ENCODE measurements at places on chromosomes 12 and 14. TPM values are rescaled to one million over a fixed set of nuclear protein-coding genes. Genes with fewer than 3 reads are reported as not detected.
A peak's percentile ranks its signal among the peaks of the same experiment; 100 is the strongest.

DNA sequence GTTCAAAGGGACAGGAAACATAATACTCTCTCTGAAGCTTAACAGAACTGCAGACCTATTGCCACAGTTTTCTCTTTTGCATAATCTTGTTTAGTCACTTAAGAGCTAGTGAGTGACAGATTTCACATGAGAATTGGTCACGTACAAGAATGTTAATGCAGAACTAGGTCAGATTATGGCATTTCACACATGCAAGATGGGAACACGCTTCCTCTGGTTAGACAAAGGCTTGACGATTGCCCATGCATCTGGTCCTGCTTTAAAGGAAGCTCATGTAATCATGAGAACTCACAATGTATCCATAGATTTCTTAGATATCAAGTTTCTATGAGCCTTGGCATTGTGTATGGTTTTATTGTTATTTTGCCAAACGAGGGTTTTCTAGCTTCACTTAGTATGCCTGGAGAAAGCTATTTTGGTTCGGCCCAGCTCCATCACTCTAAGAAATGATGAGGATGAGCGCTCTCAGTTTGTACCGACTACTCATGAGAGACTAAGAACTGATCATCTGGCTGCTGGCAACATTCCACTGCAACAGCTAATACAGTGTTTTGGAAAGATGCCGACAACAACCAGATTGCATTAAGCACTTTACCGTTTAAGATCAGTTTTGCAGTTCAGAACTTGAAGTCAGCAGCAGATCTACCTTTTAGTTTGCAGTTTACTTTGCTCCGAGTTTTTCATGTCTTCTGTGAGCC lies 380.0 kb downstream of the DIO2 start:
- DNase-seq, result no peak

DNA sequence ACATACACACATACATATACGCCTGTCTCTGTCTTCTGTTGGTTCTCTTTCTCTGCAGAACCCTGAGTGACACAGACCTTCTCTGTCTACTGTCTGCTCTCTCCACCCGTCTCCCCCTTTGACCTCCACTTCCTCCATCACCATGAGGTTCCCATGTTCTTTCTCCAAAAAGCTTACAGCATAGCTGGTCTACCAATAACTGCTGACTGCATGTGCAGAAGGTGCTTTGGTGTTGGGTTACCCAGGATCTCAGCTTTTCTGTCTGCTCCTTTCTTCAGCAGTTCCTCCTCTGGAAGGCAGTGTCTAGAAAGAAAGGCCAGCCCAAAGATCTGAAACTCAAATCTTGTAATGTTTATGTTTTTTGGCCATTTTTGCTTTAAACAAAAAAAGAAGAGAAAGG lies 125.6 kb downstream of the SMOC1 start:
- DNase-seq, result no peak

GRCh38 chr12:101795786-101796185 lies 35.0 kb downstream of the GNPTAB start:
- no peak for DNase-seq

DNA sequence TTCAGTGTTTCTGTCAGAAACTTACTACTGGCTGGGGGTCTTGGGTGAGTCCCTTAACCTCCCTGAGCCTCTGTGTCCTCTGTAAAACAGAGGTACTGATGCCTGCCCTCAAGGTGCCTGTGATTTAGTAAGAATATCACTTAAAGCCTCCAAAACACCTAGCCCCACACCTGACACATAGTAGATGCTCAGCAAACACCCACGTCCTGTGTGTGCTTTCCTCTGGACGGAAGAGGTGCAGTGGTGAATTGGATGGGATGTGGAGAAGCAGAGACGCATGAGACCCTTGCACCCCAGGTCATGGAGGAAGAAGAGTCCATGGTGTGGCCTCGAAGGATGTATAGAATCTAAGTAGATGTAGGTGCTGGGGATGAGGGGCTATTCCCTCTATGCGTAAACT lies 110.6 kb downstream of the LGMN start:
- DNase-seq, result no peak

DNA sequence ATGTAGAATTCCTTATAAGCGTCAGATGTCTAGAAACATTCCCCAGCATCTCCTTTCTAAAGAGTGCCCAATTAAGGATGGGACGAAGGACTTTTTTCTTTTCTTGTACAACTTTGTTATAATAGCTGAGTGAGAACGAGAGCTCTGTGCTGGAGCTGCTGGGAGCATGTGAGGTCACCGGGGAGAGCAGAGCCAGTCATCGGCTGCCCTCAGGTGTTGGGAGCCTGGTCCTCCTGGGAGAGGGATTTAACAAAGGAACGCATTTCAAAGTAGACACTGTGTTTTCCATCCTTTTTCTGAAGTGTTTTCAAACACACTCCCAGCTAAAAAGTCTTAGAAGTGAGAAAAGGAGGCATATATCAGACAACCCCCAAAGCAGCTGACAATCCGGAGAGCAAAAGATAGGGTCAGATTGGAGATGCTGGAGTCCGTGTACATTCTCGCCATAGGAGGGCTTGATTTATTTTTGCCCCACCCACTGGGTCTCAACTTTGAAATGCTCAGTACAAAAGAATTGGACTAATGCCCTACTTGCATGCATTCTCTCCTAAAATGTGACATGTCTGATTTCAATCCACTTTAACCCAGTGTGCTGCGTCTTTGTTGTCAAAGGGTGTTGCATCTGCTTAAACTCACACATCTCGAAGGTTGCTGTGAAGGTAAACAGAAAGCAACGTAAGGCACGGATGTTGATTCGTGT lies 50.8 kb upstream of the PIWIL1 start:
- DNase-seq, result no peak

DNA sequence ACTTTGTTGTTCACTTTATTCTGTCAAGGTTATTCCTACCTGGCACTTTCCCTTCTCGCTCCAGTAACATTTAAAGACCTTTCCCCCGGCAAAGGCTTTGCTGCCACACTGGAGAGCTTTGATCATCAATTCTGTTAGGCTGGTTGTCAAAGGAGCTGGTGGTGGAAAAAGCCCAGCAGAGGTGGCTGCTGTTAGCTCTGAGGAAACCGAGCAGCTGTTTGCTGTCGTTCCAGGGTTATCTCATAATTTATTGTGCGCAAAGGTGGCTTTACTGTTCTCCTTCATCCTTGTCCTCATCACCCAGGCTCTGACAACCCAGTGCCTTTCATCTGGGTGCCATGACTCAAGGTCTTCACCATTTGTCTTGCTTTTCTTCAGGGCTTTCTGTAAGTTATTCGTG lies 38.2 kb upstream of the CRADD start:
- DNase-seq, result no peak

DNA sequence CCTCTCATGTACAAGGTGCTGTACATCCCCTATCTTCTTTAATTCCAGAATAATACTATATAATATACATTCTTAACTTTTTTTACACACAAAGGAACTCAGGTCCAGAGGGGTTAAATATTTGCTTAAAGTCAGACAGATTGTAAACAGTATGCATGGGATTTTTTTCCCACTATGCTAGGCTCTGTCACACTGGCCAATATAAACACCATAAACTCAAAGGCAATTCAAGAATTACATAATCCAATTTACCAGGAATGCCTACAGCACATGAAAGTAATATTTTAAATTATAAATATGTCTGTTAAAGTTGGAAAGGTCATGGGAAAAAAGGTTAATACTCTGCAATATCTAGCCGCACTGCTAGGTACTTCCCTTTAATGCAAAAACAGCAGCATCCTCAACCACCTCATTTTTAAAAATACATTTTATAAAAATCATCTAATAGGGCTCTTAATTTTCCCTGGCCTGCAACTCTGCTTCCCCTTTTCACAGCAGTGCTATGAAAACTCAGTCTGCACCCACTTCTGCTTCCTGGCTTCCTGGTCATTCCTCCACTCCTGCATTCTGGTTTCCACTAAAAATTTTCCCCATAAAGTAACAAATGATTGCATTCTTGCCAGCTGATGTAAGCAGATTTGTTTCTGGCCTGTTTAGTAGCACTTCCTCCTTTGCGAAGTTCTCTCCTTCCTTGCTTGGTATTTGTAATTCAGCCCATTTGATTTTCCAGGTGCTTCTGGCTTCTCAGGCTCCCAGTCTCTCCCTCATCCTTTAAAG lies 128.1 kb downstream of the ITPR2 start:
- no peak for DNase-seq

- no peak for DNase-seq
Observed at GRCh38 chr12:116934908-116935705, 24.4 kb downstream of the FBXW8 start.

- DNase-seq, result no peak
Observed at GRCh38 chr12:84276215-84276614, 636.4 kb downstream of the SLC6A15 start.

- DNase-seq, result no peak
Observed at GRCh38 chr12:49089821-49090773, 4.5 kb downstream of the DHH start.

DNA sequence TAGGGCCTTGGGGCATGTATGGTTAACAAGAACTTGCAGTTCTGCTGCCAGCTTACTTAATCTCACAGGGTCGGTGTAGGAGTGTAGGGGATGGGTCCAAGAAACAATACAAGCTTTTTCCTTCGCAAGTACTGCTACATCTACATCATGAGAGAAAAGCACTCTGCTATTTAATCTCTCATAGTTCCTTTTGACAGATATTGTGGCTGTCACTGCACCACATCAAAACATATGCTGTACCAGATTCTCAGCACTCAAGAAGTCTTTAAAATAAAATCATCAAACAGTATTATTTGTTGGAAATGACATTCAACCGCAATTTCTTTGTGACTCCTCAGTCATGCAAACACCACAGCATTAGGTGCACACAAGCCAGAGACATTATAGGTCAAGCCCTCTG lies 215.5 kb upstream of the BMP4 start:
- no peak for DNase-seq

GRCh38 chr12:1644534-1645438 lies 15.8 kb downstream of the WNT5B start:
- DNase-seq, result peak; percentile 49

DNA sequence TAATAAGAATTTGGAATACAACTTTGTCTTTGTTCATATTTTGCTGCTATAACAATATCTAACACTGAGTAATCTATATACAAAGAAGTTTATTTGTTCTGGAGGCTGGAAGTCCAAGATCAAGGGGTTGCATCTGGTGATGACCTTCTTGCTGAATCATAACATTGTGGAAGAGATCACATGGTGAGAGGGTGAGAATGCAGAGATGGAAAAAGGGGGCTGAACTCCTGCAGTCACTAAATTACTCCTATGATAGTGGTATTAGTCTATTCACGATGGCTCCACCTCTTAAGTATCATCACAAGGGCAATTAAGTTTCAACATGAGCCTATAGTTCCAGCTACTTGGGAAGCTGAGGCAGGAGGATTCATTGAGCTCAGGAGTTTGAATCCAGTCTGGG lies 4.5 kb upstream of the AKAP6 start:
- no peak for DNase-seq

GRCh38 chr14:87185961-87186560 lies 806.9 kb downstream of the GALC start:
- no peak for DNase-seq

DNA sequence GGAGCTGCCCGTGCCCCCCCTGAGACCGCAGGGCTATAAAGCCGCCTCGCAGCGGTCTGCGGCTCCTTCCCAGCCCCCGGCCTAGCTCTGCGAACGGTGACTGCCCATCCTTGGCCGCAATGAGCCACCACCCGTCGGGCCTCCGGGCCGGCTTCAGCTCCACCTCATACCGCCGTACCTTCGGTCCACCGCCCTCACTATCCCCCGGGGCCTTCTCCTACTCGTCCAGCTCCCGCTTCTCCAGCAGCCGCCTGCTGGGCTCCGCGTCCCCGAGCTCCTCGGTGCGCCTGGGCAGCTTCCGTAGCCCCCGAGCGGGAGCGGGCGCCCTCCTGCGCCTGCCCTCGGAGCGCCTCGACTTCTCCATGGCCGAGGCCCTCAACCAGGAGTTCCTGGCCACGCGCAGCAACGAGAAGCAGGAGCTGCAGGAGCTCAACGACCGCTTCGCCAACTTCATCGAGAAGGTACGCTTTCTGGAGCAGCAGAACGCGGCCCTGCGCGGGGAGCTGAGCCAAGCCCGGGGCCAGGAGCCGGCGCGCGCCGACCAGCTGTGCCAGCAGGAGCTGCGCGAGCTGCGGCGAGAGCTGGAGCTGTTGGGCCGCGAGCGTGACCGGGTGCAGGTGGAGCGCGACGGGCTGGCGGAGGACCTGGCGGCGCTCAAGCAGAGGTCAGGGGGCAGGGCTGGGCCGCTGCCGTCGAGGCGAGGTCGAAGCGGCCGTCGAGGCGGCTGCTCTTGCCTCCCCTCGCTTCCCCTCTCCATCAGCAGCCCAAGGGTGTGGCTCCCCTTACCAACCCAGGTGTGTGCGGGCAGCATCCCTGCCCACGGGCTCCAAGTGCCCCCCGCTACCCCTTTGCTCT lies at the start of gene PRPH:
TSS of gene PRPH (plus strand) at position 66 of the 855 bp plus-strand sequence. CDS start at position 120, 54 bp downstream.
- no peak for DNase-seq

- DNase-seq, result no peak
Observed at GRCh38 chr12:71157601-71158233, at the start of gene TSPAN8. Gene TSPAN8, minus strand, starts transcription at chr12:71157999. Its CDS starts 321 bp downstream, at chr12:71157678.

DNA sequence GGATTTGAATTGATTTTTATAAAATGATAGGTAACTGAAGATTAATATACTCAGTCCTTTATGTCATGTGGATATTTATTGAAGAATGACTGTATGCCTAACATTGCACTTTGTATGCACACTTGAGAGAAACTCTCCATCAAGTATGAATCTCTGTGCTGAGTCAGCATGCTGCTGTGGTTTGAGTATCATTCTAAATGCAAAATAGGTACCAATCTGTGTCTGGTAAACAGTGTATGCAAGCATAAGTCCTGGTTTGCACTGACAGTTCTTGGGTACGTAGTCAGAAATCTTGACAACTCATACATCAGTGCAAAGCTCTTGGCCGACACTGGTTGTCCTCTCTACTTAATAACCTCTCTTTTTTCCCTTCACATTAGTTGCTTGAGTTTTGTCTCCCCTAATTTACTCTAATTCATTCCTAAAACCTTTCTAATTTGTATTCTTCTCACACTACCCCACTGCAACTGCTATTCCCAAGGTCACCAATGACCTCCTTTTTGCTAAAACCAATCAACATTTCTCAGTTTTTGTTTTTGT lies 21.8 kb downstream of the MGAT4C start:
- DNase-seq, result no peak

DNA sequence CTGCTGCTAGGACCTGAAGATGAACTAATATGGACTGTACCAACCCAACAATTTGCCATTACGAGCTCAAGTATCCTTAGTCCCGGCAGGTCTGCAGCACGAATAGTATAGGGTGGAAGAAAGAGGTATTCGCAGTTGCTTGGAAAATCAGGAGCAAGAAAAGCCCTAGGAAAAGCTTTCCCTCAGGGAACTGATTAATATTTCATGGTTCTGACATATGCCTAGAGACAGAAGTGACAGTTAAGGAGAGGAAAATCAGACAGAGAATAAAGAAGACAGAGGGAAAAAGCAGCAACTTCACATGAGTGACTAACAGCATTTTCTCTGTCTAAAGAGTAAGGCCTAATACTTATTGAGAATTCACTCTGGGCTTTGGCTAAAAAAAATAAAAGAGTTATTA lies 602.9 kb upstream of the ATP2B1 start:
- DNase-seq, result no peak

Gene TMTC3
- 28.3 TPM for polyA plus RNA-seq

Gene ANGEL1
- polyA plus RNA-seq, result 36.1 TPM

Gene P2RX2
- polyA plus RNA-seq, result 1.7 TPM

Gene IFNG-AS1
- polyA plus RNA-seq, result 0.28 TPM

Gene RFX4
- 0.20 TPM for polyA plus RNA-seq

Gene TAS2R8
- polyA plus RNA-seq, result not detected

Gene TCP11L2
- polyA plus RNA-seq, result 26.7 TPM

Gene B4GALNT3
- 18.3 TPM for polyA plus RNA-seq

Gene LMNTD1
- polyA plus RNA-seq, result not detected

Gene ARHGDIB
- polyA plus RNA-seq, result 42.8 TPM

Gene ARID2
- 49.7 TPM for polyA plus RNA-seq

Gene NINJ2
- 1.3 TPM for polyA plus RNA-seq

Gene TMTC2
- 46.4 TPM for polyA plus RNA-seq

Gene KRT77
- polyA plus RNA-seq, result not detected

Gene IL26
- polyA plus RNA-seq, result not detected

Gene TEX52
- polyA plus RNA-seq, result 3.1 TPM

Gene TMEM121
- polyA plus RNA-seq, result 2.8 TPM

Gene SLC17A8
- 0.35 TPM for polyA plus RNA-seq

All from left kidney (tissue), 8 donors.